ENCODE measurements at places on chromosomes 6 and 20.

- no peaks in the 10 kb centered on the region for H3K4me1 ChIP-seq
- DNase-seq, result no peak
- no peak overlapping the region for H3K4me3 ChIP-seq
Observed at GRCh38 chr6:56101141-56101553, 146.2 kb downstream of the COL21A1 start.

DNA sequence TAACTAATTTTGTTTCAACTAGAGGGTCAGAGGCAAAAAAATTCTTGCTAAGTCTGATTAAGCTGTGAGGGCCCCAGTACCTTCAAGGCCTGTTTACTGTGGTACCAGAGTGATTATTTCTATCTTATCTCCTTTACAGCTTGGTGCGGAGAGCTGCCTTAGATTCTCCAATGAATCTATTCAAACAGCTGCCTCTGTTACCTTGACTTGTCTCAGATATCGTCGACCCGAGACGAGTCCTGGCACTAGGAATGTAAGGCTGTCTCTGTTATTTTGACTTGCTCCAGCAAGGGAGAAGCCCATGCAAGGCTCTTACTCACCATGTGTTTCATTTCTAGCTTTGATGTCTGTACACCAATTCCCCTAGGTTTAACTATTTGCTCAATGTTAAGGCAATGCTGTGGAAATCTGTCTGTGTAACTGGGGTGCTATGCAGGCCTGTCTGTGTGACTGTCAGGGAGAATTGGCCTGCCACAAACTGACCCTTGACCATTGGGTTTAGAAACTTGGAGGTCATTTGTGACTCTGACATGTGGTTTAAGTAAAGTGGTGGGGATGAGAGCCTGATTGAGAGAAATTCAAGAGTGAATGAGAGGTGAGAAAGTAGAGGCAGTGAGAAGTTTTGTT, 10.4 kb upstream of the FKBPL start:
- H3K27ac ChIP-seq, result no peak overlapping the region
- no peak for DNase-seq
- no peaks in the 10 kb centered on the region for H3K27me3 ChIP-seq
- H3K4me1 ChIP-seq, result no peaks in the 10 kb centered on the region

DNA sequence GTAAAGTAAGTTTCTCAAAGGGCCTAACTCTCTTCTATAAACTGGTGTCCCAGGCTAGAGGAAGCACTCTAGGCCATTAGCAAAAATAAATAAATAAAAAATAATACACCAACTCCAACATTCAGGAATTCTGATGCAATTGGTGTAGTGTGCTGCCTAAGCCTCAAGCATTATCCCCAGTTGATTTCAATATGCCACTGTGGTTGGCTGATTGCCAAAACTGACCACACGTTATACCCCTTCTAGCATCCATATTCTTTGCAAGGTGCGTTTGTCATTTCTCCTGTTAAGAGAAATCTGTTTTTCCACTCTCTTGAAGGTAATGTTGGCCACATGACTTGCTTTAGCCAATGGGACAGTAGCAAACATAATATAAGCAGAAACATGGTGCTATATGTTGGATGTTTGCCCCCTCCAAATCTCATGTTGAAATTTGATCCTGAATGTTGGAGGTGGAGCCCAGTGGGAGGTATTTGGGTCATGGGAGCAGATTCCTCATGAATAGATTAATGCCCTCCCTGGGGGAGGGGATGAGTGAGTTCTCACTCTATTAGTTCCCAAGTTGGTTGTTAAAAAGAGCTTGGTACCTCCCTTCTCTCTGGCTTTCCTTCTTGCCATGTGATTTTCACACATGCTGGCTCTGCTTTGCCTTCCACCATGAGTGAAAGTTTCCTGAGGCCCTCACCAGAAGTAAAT, 71.9 kb upstream of the PLCB4 start:
- no peaks in the 10 kb centered on the region for H3K4me1 ChIP-seq
- DNase-seq, result no peak
- no peak overlapping the region for H3K27ac ChIP-seq

DNA sequence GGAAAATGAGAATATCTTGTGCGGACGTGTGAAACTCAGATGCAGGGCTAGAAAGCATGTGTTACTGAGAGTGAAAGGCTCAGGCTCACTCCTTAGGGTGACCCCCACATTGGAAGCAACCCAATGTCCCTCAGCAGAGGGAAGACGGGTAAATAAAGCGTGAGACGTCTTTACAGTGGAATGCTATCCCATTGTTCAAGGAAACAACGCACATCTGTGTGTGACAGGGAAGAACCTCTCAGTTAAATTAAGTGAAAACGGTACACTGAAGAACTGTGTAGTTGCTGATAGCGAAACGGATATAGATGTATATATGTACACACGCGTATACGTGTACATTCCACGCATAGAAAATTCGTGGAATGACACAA, 839 bp downstream of the HNF4A start:
- no peaks in the 10 kb centered on the region for H3K4me1 ChIP-seq
- no peak overlapping the region for H3K27ac ChIP-seq
- peaks cover 3% of the 10 kb centered on the region for H3K27me3 ChIP-seq
- no peak overlapping the region for H3K4me3 ChIP-seq
- no peaks in the 10 kb centered on the region for H3K36me3 ChIP-seq

DNA sequence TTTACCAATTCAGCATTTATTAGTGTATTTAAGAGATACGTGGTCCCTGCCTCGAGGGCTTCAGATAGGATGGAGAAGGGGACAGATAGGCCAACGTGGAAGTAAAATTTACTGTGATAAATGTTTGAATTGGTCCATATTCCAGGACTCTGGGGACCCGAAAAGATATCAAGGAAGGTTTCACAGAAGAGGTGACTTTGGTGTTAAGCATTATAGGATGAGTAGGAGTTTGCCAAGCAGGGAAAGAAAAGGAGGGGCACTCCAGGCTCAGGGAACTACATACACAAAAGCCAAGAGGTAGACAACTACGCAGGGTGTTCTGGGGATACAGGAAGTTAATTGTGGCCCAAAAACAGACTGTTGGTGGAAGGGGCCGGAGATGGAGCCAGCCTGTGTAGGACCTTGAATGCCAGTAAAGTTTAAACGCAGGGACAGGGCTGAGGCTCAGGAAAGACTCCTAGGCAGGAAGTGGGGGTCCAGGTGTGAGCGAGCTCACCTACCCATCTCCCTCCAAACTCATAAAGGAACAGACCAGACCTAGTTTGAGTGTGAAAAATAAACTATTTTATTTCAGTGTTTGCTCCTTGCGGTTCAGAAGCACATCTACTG, 37.0 kb downstream of the TGM2 start:
- no peak overlapping the region for H3K4me3 ChIP-seq
- no peaks in the 10 kb centered on the region for H3K4me1 ChIP-seq
- H3K27me3 ChIP-seq, result no peaks in the 10 kb centered on the region
- no peak overlapping the region for H3K27ac ChIP-seq

DNA sequence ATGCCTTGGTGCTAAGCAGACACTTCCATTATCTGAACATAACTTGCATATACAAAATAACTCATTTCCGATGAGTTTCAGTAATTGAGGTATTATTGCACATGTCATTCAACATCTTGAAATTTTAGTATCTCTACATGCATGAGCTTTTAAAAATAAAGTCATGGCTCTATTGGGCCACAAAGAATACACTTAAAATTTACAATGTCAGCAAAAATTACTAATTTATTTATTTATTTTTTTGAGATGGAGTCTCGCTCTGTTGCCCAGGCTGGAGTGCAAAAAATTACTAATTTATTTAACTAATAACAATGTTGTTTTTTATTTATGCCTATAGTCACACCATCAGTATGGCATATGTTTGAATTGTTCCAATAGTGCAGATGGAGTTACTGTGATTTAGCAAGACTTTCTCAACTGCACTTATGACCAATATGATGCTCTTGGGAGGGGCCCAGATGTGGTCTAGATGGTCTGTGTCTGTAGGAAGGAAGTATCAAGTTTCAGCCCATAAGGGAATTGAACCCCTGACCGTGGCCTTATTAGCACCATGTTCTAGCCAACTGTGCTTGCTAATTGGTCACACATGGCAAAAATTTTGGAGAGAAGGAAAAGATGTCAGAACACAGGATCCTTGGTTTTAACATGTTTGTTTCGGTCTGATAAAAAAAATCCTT, 370.7 kb upstream of the TSHZ2 start:
- H3K4me3 ChIP-seq, result no peak overlapping the region
- H3K4me1 ChIP-seq, result no peaks in the 10 kb centered on the region
- no peak overlapping the region for H3K27ac ChIP-seq

DNA sequence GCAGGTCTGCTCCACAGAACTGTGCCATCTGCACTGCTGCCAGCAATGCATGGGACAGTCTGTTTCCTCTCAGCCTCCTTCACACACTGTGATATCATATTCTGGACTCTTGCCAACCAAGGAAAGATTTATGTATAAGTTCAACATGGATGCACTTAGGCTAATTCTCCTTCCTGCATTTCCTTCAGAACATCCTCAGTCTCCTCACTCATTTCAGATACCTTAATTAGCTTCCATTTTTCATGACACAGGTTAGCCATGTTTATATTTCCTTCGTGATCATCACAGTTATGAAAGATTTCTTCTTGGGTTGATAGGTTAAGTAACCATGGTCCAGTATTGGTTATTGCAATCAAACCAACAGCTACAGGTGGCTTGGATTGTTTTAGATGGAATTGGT, 46.4 kb upstream of the DDR1 start:
- no peak overlapping the region for H3K4me3 ChIP-seq
- H3K36me3 ChIP-seq, result no peaks in the 10 kb centered on the region
- peaks cover 9% of the 10 kb centered on the region for H3K4me1 ChIP-seq
- H3K27me3 ChIP-seq, result no peaks in the 10 kb centered on the region
- DNase-seq, result no peak

DNA sequence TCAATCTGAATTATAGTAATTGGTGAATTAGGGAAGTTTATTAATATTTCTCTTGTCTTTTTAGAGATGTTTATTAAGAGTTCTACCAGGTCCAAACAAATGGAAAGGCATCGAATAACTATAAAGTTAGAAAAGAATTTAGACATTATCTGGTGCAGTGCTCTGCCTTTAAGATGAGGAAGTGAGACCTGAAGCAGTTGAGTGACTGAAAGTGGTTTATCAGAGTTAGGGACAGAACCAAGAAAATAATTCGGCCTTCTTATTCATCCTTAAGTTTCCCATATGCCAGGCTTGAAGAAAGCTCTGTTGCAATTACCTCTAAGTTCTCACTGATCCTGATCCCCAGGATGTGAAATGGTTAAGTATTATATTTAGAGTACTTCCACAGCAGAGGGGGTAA, 94.2 kb upstream of the FLRT3 start:
- H3K4me3 ChIP-seq, result no peak overlapping the region
- no peak overlapping the region for H3K27ac ChIP-seq
- H3K27me3 ChIP-seq, result no peaks in the 10 kb centered on the region
- no peak for DNase-seq

DNA sequence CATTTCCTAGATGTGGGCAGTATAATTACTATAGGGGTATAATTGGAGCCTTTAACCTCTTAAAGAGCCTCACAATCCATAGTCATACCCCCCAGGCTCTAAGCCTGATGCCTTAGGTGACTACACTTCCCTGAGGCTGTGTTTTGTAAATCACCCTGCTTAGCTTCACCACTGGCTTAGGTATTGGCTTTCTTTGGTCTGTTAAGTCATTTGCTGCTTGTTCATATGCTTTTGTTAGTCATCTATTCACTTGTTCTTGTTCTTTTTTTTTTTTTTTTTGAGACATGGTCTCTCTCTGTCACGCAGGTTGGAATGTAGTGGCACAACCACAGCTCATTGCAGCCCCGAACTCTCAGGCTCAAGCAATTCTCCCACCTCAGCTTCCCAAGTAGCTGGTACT, 26.7 kb downstream of the KAT14 start:
- peaks cover 12% of the 10 kb centered on the region for H3K4me1 ChIP-seq
- no peak for DNase-seq
- H3K27me3 ChIP-seq, result no peaks in the 10 kb centered on the region

DNA sequence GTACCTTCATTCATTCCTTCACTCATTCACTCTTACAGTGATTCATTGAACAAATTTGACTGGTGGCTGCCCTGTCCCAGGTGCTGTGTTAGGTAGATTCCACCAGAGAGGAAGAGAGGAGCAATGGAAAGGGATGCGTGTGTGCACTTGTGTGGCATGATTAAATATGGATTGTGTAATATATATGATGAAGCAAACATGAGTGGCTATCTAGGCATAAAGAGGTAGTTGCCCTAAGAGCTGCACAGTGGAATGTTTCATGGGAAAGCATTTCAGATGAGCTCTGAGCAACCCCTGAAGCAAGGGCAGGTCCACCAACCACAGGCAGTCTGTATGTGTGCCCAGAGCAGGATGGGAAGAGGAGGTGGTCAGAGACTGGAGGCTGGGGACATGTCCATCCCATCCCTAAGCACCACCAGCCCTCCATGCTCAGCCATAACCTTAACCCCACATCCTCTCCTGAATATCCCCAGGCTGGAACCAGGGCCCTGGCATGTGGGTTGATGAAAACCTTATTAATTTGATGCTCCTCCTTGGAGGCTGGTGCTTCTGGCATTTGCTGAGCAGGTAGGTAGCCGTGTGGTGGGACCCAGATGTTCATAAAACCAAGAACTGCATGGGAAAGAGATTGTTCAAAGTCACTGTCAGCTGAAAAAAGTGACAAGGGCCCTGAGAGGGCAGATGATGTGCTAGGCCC, 226.2 kb downstream of the SYNDIG1 start:
- no peaks in the 10 kb centered on the region for H3K36me3 ChIP-seq
- no peak overlapping the region for H3K4me3 ChIP-seq
- H3K27me3 ChIP-seq, result no peaks in the 10 kb centered on the region
- H3K27ac ChIP-seq, result no peak overlapping the region

Data from effector memory CD4-positive, alpha-beta T cell (primary cell).